Renal pelvis (tissue), 12 donors: ENCODE measurements at places on chromosomes 4 and X. TPM values are rescaled to one million over a fixed set of nuclear protein-coding genes. Genes with fewer than 3 reads are reported as not detected.

The PDGFRA gene
- polyA plus RNA-seq, result 140 TPM

The C4orf17 gene
- not detected for polyA plus RNA-seq

The FAM184B gene
- polyA plus RNA-seq, result 0.50 TPM

The MAGEA8 gene
- polyA plus RNA-seq, result 0.19 TPM

GRCh38 chrX:44881549-44881948 is 8.6 kb downstream of the KDM6A start:
- DNase-seq, result no peak

GRCh38 chr4:18479825-18480224 is 458.3 kb upstream of the LCORL start:
- no peak for DNase-seq

DNA sequence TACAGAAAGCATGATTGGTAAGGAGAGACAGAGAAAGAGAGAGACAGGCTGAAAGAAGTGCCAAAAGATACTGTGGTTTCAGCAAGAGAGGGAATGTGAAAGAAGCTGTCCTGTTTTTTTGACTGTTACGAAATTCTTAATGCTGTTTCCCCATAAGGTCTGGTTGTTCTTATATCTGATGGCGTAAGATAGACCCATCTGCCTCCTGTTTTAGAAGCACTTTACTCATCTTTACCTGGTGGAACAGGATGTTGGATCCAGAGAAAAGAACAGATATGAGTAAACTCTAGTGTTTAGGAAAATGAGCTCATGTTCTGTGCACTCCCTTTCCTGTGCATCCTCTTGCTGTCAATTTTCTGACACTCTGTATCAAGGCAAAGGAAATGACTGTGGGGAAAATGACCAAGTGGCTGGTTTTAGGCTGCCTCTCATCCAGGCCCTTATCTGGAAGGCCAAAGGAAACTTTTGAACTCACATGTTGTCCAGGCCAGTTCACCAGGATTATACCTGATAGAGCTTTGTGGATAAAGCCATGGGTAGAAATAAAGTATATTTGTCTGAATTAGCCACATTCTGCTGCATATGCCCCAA is 311.7 kb upstream of the HTR2C start:
- no peak for DNase-seq

DNA sequence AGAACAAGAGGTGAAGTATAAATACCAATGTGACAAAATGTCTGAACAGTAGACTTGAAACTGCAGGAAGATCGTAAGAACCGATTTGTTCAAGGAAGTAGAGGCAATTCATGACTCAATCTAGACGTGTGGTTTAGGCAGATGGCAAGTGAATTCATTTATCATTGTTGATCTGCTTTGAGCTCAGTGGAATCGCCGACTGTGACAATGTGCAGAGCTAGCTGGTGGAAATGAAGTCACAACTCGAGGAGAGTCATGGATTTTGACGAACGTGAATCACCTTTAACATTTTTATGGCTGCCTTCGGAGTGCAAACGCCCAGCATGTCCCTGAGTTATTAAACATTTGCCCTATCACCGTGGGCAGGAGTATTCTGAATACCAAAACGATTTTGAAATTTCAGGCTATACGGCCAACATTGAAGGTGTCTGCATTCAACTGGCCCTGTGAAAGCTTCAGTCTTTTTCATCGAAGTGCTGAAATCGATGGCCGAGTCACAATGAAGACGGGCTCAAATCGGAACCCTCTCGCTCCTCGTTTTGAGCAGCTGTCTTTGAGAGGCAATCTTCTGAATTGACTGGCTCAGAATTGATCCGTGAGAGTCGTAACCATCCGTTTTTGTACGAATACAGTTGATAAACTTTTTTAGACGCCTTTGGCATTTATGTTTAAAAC is 689 bp upstream of the OGT start:
- DNase-seq, result no peak

GRCh38 chrX:68872171-68872570 is 43.4 kb downstream of the EFNB1 start:
- DNase-seq, result no peak

GRCh38 chrX:136662976-136663375 is 15.0 kb downstream of the CD40LG start:
- DNase-seq, result no peak

- DNase-seq, result no peak
Observed at GRCh38 chrX:29617725-29618124, 597.6 kb upstream of the MAGEB2 start.

DNA sequence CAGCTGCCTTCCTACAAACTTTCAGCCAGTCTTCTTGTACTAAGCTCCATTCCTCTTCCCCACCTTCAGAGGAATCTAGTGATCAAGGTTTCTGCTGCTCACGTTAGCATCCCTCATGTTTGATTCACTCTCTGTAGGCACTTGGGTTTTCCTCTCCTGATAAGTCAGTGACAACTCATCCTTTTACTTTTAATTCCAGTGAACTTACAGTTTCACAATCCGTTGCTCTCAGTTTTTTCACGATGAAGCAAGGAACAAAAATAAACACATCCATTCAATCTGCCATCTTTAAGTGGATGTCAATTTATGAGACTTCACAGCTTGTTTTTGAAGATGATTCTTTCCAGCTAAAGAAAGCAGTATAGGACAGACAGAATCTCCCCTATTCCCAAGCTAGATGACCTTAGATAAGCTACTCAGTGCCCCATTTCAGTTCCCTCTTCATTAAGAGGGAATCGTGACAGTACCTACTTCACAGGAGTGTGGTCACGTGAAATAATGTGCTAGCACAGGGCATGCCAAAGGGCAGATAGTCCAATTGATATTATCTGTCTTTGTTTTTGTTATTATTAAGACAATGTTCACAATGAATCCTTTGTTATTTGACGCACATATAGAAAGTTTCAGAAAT is 234.3 kb downstream of the PALLD start:
- no peak for DNase-seq
